ENCODE measurements at places on chromosomes 5 and 9. TPM values are rescaled to one million over a fixed set of nuclear protein-coding genes. Genes with fewer than 3 reads are reported as not detected.

The BTNL3 gene
- total RNA-seq: not detected

The SPINK4 gene
- not detected for total RNA-seq

The DND1 gene
- 0.13 TPM for total RNA-seq

The ANKRD31 gene
- total RNA-seq: 0.13 TPM

The MEGF10 gene
- total RNA-seq: 0.06 TPM

The EFNA5 gene
- 18.2 TPM for total RNA-seq
